ENCODE measurements at places on chromosomes 11 and 22.

- DNase-seq: no peak
Measured at GRCh38 chr11:45983471-45983845, 61.0 kb downstream of the LARGE2 start.

GRCh38 chr11:122096272-122097112 is 19.5 kb downstream of the BLID start:
- DNase-seq: no peak

GRCh38 chr11:17629113-17629512 is 82.1 kb downstream of the OTOG start:
- DNase-seq: no peak

DNA sequence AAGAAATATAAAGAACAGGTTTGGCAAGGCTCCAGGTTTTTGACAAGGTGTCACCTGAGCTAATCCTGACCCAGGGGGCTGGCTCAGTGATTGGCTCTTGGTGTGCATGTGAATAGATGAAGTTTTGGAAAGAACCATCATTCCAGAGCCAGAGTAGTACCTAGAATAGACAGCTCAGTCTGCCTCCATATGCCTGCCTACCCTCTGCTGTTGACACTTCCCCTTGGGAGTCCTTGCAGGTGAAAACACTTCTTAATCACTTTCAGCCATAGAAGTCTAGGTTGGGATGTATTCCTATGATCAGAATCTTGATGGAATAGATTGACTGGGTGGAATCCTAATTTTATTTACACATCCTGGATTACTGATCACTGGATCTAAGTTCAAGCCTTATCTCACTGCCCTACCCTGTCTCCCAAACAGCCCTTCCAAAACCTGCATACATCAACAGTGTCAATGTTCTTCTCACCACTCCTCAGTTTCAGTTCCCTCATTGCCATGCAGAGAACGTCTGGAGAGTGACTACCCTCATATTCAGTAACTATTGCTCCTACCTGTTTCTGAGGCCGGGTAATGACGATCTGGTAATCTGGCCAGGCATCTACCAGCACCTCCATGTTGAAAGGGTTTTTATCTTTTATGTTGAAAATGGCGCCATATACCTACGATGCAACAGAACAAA is 6.7 kb downstream of the GLYATL2 start:
- DNase-seq: no peak

- DNase-seq: no peak
Measured at GRCh38 chr11:23875176-23875850, 621.5 kb upstream of the LUZP2 start.

GRCh38 chr22:48630433-48630754 is 1197.3 kb downstream of the BRD1 start:
- DNase-seq: no peak

DNA sequence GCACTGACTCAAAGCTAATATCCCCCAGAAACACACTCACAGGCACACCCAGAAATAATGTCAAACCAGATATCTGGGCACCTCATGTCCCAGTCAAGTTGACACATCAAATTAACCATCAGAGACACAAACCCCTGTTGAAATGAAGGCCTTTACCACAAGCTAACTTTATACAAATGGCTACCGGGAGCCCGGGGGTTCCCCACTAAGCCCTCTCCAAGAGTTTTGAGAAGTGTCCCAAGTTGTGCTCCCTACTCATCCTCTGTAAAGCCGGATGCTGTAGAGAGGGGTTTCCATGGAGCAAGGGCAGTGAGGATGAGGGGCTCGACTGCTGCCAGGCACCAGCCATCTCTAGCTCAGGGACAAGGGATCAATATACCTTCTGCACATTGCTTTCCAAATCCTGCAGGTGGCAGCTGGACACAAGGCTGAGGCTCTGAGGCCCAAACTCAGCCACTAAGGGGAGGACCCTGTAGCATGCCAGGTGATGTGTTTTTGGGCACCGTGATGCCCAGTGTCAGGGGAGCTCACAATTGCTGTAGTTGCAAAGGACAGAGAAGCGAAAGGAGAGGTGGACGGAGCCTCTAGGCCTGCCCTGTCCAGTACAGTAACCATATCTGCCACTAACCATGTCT is 145.7 kb downstream of the TTC17 start:
- no peak for DNase-seq

DNA sequence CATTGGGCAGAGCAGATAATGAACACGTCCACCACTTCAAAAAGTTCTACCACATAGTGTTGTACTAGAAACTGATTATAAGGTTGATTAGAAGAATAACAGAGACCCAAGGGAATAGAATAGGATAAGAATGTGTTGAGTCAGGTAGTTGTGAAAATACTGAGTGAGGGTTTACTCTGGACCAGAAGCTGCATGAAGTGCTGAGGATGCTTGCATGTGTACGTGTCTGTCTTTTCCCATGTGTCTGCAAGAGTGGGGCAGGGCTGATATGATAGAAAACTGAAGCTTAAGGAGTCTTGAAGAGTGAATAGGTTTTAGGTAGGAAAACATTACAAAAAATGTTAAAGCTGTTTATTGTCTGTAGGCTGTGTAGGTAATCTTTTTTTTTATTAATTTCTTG is 20.6 kb downstream of the TRPC6 start:
- DNase-seq: no peak

- DNase-seq: no peak
Measured at GRCh38 chr22:24009227-24010017, 1.7 kb upstream of the CABIN1 start.

GRCh38 chr11:23730307-23730998 is 766.4 kb upstream of the LUZP2 start:
- no peak for DNase-seq

- no peak for DNase-seq
Measured at GRCh38 chr22:37906364-37907008, 389 bp downstream of the MICALL1 start.

GRCh38 chr11:833849-834311 is 1.1 kb downstream of the CD151 start:
- DNase-seq: no peak

DNA sequence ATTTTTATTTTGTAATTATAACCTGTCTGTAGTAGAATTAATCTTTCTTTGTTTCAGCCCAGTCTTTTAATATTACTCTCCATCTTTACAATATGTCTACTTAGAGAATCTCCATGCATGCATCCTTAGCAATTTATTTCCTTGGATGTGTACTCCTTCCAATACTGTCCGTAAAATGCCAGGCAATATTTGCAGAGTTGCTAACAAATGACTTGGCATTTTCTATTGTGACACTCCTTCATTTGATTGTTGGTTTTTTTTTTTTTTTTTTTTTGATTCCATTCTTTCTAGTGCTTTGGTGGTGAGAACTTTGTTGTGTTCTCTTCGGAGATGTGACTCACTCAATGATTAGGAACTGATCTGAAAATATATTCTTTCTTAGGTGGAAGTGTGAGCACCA is 220.3 kb downstream of the CNTN5 start:
- no peak for DNase-seq

DNA sequence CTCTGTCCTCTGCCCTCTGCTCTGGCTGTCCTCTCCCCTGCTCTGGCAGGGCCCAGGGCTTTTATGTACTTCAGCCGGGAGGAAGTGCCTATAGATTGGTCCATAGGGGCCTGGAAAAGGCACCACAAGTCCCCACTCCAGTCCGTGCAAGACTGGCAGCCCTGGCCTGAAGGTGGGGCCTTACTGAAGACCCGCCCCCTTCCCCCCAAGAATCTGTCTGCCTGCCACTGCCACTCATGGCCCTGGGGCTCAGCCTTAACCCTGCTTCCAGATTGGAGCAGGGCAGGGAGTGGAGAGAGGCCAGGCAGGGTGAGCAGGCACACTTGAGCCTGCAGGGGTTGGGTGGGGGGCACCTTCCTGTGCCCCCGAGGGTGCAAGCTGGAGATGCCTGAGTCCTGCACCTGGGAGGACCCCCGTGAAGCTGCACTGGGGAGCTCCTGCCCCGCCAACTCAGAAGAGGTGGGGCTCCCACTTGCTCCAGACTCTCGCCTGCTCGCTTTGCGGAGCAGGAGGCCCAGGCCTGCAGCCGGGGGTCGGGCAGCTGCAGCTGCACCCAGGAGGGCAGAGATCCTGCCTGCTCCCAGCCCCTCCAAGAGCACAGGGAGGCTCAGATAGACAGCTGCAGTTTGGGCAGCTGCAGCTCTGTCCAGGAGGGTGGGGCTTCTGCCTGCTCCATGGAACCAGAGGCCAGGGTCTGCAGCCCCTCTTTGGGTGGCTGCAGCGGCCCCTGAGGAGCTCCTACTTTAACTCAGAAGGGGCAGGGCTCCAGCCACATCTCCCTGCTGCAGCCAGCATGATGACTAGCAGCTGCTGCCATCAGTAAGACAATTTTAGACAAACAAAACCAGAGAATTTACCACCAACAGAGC is 51.0 kb upstream of the SC5D start:
- no peak for DNase-seq

DNA sequence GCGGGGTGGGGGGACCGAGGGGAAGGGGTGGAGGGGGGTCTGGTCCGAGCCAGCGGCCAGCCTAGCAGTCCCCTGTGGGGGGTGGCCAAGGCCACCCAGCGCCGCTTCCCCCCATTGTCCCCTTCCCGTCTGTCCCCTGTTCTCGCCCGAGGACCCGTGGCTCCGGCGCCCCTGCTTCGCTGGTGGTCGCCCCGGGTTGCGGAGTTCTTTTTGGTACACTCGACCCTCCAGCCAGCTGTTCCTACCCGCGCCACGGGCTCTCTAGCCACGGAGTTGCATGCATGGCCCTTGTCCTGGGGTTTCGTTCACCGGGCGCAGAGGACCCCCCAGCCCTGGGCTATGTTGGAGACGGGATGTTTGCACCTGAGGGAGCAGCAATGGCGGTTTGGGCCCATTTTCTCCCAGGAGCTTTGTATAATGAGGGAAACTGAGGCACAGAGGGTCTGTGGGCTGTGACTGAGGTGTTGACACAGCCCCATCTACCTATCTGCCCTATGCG is 489 bp downstream of the RNF214 start:
- no peak for DNase-seq

- no peak for DNase-seq
Measured at GRCh38 chr22:25014896-25015755, 62.6 kb downstream of the KIAA1671 start.

DNA sequence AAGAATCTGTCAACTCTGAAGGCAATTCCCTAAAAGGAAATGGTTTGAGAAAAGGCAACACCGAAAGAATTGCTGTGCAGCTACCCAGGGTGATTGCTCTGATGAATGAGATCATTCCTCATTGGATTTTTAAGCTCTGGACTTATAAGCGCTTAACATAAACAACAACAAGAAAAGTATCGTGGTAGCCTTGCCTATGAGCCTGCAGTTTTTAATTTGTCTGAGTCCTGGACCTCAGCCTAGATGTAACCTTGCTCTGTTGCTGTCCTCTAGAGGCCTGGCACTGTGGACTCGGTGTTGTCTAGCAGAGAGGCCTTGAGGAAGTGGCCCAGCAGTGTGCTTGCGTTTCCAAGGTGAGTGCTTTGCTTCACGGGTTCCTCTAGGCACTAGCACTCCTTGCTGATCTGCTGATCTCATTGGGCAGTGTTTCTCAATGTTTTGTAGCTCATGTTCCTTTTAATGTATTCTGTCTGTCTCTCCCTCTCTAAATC is 20.4 kb downstream of the CCDC81 start:
- no peak for DNase-seq

GRCh38 chr11:128417607-128418324 is 169.6 kb downstream of the ETS1 start:
- DNase-seq: no peak

DNA sequence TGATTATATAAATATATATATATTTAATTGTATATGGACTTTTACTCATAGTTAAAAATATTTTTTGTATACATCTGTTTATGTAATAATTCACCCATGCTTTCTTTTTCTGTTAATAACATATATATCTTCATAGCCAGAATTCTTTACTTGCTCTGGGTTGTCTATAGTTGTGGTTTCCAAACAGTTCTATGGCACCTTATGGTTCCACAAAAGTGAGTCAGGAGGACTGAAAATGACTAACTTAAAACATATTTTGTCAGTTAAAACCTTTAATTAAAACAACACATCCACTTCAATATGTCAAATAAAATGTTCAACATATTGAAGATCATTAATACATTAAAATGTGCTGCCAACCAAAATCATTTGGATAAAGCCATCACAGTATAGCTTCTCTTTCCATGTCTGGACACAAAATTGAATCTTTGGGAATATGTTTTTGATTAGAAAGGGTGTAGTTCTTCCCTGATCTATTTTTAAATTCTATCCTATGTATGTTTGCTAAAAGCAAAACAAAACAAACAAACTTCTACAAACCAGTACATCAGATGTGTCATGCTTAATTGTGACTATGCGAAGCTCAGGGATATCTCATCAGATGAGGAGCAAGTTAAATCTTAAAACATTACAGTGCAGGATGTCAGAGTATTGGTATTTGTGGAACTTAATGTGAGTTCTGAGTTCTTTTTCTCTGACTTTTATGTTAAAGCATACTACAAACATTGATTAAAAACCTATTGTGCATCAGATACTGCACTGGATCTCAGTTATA is 1488.4 kb upstream of the TENM4 start:
- no peak for DNase-seq

GRCh38 chr11:64677441-64678023 is 45.5 kb downstream of the NRXN2 start:
- no peak for DNase-seq

GRCh38 chr22:49480896-49481658 is 346.6 kb downstream of the BRD1 start:
- no peak for DNase-seq

DNA sequence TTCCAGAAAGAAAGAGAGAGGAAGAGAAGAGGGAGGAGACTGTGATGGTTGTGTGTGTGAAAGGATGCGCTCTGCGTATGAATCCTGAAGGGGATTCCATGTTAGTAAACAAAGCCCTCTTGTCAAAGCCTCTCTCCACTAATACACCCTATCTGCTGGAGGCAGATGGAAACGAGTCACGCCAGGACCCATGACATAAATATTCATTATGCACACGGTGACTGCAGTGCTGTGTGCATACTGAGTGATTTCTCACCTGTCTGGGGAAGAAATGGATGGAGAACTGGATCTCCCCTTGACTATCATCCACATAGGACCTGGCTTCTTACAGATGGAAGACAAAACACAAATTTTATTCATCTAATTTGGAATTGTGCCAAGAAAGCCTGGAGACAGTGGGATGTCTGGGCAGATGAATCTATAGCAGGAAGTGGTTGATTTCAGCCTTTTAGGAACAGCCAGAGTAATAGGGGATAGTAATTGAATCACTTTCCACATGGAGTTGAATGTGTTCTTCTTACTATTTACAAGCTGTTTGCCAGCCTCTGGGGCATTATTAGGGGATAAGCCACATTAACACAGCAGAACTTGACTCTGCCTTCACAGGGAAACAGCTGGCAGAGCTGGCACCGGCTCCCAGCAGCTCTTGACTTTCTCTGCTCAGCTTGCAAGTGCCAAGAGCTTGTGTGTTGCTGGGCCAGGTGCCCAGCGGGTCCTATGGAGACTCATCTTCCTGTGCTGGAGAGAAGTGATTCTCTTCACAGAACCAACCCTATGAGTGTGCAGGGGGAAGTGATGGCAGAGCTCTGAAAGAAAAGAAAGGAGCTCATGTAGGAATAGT is 9.0 kb downstream of the MTNR1B start:
- no peak for DNase-seq

All from hematopoietic multipotent progenitor cell treated with erythropoietin and hydrocortisone succinate and interleukin-3 and kit ligand, for 15 days (in vitro differentiated cells).